ENCODE measurements at places on chromosomes 7 and 10.
A peak's percentile ranks its signal among the peaks of the same experiment; 100 is the strongest.

- DNase-seq = no peak
These were observed 249.9 kb upstream of the SMIM30 start for GRCh38 chr7:113368256-113368655.

DNA sequence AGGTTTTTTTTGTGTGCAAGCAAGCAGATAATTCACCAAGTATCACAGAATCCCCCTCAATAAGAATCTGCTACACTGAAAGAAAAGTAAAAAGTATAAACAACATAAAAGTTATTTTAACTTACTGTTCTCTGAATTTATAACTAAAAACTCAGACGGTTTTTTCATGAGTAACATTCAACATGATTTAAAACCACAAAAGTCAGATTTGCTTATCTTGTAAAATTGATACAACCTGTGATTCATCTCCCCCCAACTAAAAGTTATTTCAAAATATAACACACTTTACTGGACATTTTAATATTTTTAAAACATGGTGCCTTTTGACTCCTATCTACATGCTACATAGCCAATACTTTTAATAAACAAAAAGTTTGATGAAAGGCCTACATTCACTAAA, 32.8 kb downstream of the TSPAN12 start:
- DNase-seq = no peak

DNA sequence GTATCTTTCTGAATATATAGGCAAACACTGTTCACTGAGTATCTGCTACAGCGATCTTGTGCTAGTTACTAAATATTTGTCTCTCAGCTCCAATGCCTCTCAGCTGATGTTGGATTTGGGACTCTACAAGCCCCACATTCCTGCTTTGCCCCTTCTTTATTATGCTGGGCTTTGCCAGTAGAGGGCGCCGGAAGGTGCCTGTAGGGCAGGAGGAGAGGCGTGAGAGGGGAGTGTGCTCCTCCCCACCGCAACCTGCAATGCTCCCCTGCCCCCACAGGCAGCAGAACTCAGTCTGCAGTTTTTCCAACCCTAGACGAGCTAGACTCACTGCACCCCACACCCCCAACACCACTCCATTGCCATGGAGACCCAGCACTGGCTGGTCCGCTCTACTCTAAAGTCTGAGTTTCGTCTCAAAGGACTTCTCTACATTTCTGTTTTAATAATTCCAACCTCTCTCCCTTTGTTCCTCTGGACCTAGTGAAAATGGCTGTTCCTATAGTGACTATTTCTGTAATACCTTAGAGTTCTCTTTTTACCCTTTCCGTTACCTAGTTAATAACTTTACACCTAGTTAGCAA, 337.6 kb downstream of the CCSER2 start:
- DNase-seq = peak; percentile 72

- no peak for DNase-seq
These were observed 112.2 kb downstream of the LARP4B start for GRCh38 chr10:819326-819725.

GRCh38 chr10:28681291-28681763, 4.0 kb downstream of the BAMBI start:
- DNase-seq = no peak

GRCh38 chr7:88458946-88459345, 152.3 kb upstream of the STEAP4 start:
- no peak for DNase-seq

DNA sequence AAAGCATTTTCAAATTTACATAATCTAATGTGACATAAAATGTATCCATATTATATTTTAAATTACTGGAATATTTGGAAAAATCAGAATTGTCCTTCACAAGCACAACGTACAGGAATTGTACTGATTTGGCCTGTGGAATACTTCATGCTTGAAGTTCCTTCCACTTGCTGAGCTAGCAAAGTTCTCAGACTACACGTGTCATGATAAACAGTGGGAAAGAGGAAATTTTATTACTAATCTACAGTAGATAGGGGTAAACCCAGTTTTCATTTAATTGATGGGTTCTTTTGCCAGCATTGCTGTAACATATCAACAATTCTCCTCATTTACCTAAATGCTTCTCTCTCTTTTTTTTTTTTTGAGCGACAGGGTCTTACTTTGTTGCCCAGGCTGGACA, 45.6 kb upstream of the FIGNL1 start:
- no peak for DNase-seq

- no peak for DNase-seq
These were observed 60.1 kb downstream of the ZMIZ1 start for GRCh38 chr10:79128923-79129305.

DNA sequence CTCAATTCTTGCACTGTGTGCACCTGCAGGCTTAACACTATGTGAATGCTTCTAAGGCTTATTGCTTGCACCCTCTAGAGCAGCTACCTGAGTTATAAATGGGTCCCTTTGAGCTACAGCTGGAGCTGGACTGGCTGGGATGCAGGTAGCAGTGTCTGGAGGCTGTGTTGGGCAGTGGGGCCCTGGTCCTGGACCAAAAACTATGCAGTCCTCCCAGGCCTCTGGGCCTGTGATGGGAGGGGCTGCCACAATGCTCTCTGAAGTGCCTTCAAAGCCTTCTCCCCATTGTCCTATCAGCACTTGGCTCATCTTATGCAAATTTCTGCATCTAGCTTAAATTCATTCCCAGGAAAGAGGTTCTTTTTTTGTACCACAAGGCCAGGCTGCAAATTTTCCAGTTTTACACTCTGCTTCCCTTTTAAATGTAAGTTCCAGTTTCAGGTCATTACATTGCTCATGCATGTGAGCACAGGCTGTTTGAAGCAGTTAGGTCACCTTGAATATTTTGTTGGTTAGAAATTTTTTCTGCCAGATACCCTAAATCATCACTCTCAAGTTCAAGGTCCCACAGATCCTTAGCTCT, 26.0 kb downstream of the KBTBD2 start:
- no peak for DNase-seq

DNA sequence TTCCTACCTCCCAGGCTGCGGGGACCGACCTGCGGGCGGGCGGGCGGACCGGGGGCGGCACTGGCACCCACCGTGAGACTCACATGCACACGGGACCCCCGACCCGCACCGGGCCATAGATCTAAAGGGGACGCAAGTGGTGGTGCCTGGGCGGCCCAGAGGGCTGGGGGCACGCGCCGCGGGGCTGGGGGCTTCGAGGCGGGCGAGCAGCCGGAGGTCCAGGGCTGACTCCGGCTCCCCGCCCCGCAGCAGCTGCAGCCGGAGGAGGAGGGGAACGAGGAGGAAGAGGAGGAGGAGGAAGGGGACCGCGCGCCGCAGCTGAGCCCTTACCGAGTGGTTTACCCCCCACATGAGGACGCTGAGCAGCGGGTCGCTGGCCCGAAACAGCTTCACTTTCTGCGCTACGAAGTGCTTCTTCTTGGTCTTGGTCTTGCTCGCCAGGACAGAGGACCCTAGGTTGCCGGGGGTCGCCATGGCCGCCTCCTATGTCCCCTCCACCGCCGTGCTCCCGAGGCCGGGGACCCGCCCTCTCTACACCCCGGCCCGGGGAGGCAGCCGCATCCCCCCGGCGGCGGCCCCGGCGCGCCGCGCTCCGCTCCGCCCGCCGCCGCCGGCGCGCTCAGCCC, 412 bp downstream of the PIP4K2A start:
- DNase-seq = no peak

- DNase-seq = no peak
These were observed 62.4 kb upstream of the SORCS3 start for GRCh38 chr10:104578671-104579070.

DNA sequence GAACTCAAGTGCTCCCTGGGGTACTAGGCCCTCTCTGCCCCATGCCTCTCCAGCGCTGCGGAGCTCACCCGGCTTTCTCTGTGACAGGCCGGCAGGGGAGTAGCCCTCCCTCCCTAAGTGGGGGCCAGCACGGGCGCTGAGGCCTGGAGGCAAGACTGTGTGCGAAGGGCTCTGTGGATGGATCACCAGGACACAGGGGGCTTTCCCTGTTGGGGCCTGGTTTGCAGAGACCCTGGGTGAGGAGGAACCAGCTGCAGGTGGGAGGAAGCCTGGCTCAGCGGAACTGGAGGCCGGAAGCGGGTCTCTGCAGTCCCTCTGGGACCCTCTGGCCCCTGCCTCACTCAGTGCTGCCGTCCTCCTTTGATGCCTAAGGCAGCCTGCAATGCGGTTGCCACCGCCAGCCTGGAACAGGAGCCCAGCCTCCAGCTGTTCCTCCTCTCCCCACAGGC, 106.0 kb downstream of the CYTH3 start:
- no peak for DNase-seq

- DNase-seq = no peak
These were observed 15.4 kb upstream of the ARHGAP12 start for GRCh38 chr10:31944071-31944433.

DNA sequence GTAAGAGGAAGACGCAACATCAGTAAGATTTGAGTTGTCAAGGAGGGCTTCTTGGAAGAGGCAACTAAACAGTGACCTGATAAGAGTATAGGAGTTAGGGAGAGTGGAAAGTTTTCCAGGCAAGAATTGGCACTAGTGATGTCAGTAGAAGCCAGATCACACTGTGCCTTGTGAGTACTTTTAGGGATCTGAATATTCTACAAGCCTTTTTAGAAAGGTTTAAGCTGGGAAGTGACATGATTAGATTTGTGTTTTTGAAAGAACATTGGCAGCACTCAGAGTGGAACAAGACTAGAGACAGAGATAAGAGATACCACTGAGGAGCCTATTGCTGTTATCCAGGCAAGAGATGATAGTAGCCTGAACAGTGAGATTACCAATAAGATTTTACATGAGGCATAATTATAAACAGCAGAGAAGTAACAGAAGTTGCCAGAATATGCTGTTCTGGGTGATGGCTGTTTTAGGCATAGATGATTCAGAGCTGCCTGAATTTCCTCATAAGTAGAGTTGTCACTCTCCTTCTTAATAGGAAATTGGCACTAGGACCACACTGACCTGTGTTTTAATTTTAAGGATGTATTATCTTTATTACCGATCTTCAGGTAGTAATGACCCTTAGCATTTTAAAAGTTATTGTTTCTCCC, 45.6 kb downstream of the NHLRC2 start:
- no peak for DNase-seq

- no peak for DNase-seq
These were observed 1.7 kb downstream of the TRIM8 start for GRCh38 chr10:102645741-102646609.

DNA sequence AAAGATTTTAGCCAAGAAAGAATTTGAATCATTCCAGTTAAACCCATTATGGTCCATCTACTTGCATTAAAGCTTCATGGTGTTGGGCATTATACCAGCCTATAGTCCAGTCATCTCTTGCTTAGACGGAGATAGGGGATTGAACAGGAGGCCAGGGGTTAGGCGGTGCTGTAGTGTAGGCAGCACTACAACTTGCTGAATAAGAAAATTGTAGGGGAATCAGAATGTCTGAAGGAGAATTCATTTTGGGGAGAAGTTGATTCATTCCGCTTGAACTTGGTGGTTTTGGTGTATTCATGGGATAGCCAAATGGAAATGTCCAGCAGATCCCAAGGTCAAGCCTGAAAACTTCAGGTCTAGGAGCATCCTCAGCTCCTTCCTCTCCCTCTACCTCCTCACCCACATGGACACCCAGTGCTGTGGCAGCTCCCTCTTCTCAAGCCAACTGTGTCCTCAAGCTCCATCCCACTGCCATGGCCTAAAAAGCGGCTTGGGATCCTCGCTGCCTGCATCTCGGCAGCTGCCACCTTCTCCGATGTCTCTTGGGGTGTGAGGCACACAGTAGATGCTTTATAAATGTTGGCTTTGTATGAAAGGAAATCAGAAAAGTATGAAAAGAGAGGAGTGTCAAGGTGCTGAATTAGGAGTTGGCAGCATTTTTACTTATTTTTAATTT, 63.6 kb upstream of the MNX1 start:
- DNase-seq = no peak

DNA sequence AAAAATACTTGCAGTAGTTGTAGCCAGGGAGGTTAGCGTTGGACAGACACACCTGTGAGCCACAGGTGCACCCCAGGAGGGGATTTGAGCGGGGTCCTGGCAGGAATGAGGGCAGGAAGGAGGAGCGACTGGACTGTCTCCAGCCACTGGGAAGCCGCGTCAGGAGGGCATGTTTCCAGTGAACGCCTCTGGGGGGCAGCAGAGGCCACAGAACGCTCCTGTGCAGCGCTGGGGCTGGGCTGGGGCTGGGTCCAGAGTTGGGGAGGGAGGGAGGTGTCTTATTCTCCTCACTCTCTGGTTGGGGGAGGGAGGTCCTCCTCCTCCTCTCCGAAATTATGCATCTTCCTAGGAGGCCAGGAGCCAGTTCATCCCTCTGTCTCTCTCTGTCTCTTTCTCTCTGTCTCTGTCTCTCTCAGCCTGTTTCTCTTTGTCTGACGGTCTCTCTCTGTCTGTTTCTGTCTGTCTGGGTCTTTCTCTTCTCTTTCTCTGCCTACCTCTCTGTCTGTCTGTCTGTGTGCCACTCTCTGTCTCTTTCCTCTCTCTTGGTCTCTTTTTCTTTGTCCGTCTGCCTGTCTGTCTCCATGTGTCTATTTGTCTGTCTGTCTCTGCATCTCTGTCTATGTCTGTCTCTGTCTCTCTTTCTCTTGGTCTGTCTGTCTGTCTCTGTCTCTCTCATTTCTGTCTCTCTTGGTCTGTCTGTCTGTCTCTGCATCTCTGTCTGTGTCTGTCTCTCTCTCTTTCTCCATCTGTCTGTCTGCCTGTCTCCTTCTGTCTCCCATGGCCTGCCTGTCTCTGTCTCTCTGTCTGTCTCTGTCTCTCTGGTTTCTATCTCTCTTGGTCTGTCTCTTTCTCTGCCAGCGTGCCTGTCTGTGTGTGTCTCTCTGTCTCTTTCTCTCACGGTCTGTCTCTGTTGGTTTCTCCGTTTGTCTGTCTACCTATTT, 9.9 kb upstream of the PSMG3 start:
- peak; percentile 82 for DNase-seq

DNA sequence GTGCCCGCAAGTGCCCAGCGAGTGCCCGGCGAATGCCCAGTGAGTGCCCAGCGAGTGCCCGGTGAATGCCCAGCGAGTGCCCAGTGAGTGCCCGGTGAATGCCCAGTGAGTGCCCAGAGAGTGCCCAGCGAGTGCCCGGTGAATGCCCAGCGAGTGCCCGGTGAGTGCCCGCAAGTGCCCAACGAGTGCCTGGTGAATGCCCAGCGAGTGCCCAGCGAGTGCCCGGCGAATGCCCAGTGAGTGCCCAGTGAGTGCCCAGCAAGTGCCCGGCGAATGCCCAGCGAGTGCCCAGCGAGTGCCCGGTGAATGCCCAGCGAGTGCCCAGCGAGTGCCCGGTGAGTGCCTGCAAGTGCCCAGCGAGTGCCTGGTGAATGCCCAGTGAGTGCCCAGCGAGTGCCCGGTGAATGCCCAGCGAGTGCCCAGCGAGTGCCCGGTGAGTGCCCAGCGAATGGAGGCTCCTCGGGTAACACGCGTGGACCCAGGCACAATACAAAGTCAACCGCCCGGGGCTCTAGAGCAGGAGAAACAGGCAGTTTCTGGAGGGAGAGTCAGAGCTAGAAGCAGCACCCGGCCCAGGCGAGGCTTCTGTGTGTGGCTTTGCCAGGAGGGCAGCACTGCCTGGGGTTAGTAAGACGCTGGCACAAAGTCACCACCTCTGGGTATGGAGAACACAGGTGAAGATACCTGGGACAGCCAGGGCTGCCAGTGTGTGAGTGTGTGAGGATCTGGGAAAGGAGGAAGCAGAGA, 38.2 kb upstream of the CFAP46 start:
- no peak for DNase-seq

Data from HEK293T (cell line).